ENCODE measurements at places on chromosomes 13 and 19. TPM values are rescaled to one million over a fixed set of nuclear protein-coding genes. Genes with fewer than 3 reads are reported as not detected.

DNA sequence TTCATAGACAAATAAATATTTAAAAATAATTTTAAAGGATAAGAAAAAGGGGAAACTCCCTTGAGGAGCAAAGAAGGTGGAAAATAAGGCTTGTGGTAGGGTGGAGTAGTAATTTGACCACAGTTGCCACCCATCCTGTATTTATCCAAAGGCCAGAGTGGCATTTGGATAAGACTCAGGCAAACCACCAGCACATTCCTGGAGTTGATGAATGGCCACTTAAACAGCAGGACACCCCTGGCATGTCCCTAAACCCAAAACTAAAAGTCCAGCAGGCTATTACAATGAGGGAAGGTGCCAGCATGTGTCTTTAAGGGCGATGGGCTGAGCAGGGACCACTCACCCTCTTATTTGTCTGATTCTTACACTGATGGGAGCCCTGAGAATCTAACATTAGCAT, 9.8 kb upstream of the FRY start:
- DNase-seq, result no peak

GRCh38 chr13:94419304-94419924, 60.1 kb downstream of the DCT start:
- DNase-seq, result no peak

- DNase-seq, result no peak
These were observed 652 bp downstream of the POU4F1 start for GRCh38 chr13:78602561-78603239.

- DNase-seq, result no peak
These were observed 1401.9 kb downstream of the SLITRK1 start for GRCh38 chr13:82480415-82480814.

DNA sequence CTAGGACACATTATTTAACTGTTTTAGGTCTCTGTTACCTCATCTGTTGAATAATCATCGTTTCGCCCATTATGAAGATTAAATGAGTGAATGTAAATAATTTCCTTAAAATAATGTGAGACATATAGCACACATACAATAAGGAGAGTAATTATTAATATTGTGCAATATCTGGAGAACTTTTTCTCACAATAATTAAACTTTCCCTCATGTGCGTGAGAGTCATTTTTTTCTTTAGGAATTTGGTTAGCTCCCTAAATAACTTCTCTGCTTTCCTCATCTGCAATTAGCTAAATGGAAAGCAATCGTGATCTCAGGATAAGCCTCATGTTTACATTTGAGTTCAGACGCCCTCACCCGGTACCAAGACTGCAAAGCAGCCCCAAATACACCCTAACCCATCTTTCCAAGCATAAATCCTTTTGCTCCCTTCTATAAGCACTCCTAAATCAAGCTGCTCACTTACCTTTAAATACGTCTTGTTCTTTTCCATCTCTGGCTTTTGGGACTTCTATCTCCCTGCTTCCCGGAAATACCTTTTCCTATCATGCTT, 78.8 kb downstream of the MZT1 start:
- no peak for DNase-seq

- no peak for DNase-seq
These were observed 7.7 kb upstream of the IRS2 start for GRCh38 chr13:109794095-109794494.

GRCh38 chr19:56071151-56071550, 49.9 kb downstream of the ZNF787 start:
- no peak for DNase-seq

DNA sequence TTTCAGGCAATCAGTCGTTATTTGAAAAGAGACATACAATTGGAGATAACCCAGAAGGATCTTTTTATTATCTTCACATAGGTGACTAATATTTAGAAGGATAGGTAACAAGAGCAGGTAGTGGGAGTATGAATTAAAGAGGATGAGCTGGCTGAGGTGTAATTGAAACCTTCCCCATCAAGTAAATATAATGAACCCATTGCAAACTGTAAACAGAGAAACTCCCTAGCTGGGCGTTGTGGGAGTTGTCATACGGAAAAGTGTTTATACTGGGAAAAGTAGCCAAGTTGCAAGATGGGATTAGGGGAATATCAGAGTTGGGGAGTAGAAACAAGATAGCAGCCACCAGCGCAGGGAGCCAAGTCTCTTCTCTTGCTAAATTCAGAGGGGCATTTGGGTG, 448.4 kb downstream of the COG6 start:
- no peak for DNase-seq

- no peak for DNase-seq
These were observed 82.8 kb upstream of the MRI1 start for GRCh38 chr19:13681509-13681908.

GRCh38 chr13:35965226-35965927, 165.8 kb downstream of the DCLK1 start:
- DNase-seq, result no peak

DNA sequence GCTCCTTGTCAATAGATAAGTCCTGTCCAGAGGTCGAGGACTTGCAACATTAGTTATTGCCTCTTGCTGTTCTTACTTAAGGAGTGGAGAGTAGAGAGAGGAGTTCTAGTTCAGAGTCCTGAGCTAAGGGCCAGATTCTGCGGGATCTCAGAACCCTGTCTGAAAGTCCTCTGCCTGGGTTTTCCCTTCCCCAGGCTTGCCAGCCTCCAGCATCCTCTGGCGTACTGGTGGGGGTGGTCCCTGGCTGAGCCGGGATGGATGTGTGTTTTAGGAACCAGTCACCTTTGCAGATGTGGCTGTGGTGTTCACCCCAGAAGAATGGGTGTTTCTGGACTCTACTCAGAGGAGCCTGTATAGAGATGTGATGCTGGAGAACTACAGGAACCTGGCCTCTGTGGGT, 26.0 kb downstream of the ZNF333 start:
- DNase-seq, result no peak

DNA sequence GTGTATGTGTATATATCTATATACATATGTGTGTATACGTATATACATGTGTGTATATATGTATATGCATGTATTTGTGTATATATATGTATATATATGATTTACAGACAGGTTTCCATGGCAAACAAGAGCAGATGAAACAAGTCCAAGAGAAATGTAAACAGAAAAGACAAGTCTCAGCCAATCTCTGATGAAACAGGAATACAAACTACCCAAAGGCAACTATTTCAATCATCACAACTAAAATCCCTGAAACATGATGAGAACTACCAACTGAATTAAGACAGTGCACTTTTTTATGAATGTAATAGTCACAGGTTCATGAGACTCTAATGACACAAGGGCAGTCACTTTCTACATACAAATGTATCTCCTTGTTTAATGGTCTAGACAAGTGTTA, 140.2 kb downstream of the TNFRSF19 start:
- no peak for DNase-seq

DNA sequence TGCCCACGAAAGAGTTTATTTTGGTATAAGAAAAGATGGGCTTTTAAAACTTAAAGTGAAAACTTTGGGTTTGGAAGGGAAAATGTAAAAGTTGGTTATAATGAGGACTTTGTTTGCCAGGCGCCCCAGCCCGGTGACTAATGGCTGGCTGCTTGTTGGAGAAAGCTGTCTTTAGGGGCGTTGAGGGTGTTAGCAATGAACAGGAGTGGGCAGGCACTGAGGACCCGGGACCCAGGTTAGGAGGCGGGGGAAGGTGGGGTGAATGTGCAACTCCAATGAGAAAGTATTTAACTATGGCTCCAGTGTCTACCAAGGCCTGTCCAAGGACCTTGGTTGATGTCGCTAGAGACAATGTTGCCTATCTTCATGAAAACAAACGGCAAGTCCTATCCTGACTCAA, 118.6 kb downstream of the ZNF536 start:
- no peak for DNase-seq

GRCh38 chr19:46624958-46625661, at the start of gene PTGIR:
Gene PTGIR (minus strand): TSS chr19:46625089. CDS start chr19:46624225, 864 bp downstream.
- no peak for DNase-seq

DNA sequence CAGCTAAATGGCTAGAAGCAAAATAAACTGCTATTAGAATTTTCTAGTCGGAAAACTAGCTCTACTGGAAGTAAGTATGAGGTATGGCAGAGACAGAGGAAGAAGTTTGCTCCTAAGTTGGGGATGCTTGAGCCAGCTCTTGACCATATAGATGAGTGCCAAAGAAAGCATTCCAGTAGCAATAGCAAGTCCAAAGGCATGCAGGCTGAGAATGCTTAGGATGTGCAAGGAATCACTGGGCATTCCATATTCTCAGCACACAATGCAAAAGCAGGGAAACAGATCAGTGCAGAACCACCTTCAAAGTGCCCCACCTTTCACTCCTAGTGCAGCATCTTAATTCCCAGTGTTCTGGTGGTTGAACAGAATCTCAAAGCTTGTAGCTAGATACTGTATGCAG, 32.9 kb downstream of the SERTM1 start:
- DNase-seq, result no peak

DNA sequence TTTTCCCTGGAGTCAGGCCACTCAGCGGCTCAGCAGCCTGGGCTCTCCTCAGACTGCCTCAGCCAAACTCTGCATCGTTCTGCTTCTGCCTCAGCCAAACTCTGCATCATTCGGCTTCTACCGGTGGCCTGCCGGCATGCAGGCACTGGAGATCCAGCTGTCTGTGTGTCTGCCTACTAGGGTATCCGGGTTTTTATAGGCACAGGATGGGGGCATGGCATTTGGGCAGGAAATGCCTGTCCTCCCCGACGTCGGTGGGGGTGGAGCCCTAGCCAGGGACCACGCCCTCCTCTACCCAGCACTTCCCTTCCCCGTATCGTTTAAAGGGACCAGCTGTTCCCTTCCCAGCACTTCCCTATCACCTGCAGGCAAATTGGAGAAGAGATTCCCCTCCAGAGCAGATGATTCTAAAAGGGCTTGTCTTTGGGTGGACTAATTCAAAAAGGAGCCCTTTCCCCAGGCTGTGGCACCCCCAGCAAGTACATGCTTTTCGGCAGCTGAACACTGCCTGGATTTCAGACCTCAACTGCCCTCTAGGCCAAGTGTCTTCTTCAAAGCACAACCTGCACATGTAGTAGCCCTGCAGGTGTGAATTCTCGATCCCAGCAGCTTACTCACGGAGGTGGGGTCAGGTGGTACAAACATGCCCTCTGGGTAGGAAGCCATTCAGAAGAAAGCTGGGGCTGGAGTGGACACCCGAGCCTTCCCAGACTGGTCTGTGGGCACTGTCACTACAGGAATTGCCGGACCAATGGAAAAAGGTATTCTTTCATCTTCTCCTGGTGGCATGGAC, 25.4 kb upstream of the GPR12 start:
- no peak for DNase-seq

- no peak for DNase-seq
These were observed 17.0 kb upstream of the COX7A1 start for GRCh38 chr19:36169084-36169760.

- DNase-seq, result no peak
These were observed 40.0 kb downstream of the ESD start for GRCh38 chr13:46756977-46757376.

DNA sequence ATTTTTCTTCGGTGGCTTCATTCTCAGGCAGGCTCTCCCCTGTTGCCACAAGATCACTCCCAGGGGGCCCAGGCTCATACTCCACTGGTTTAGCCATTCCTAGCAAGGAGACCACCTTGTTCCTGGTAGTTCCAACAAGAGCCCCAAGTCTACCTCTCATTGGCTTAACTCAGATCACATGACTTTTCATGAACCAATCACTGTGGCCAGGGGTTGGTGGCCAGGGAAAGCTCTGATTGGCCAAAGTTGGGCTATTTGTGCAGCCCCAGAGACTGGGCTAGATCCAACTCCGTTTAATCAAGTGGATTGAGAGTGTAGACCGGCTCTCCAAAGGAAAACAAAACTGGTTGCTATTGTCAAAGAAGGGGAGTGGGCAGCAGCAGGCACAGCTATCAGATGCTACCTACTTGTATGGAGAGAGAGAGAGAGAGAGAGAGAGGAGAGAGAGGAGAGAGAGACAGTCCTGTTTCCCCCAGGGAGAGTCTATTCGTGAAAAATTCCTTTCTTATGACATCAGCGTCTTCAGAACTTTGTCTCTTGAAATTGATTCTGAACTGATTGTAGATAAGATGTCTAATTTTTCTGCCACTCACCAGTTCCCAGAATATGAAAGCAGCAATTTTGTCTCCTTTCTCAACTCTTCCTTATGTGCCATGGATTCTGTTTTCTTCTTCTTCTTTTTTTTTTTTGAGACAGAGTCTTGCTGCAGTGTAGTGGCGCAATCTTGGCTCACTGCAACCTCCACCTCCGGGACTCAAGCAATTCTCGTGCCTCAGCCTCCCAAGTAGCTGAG, 5.9 kb downstream of the CEACAM19 start:
- no peak for DNase-seq

GRCh38 chr13:85266771-85267170, 532.4 kb downstream of the SLITRK6 start:
- DNase-seq, result no peak

DNA sequence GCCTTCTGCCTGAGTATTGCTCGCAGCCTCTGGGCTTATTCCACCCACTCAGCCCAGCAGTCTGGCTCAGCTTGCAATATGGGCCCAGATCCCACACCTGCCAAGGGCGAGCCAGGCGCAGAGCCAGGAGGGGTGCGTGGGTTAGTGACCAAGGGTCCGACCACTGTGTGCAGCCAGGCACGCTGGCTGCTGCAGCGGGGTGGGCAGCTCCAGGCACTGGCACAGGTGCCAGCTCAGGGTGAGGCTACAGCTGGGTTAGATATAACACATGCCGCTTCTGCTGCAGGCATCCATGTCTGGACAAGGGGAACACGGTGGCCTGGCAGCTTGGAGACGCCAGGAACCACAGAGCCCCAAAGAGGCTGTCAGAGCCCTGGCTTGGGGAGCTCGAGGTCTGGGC, 12.6 kb upstream of the URAD start:
- no peak for DNase-seq

DNA sequence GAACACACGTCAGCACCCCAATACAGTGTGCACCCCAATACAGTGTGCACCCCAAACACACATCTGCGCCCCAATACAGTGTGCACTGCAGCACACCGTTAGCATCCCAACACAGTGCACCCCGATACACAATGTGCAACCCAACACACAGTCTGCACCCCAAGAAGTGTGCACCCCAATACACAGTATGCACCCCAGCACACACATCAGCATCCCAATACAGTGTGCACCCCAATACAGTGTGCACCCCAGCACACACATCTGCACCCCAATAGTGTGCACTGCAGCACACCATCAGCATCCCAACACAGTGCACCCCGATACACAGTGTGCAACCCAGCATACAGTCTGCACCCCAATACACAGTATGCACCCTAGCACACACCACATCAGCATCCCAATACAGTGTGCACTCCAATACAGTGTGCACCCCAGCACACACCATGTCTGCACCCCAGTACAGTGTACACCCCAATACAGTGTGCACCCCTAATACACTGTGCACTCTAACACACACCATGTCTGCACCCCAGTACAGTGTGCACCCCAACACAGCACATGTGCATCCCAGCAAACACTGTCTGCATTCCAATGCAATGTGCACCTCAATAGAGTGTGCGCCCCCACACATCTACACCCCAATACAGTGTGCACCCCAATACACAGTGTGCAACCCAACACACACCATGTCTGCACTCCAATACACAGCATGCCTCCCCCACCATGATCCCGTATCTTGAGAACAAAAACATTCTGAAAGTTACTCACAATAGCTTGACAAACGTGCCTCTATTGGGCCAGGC, 855 bp upstream of the CARS2 start:
- no peak for DNase-seq

The FLT3 gene
- total RNA-seq, result 0.55 TPM

The CEACAM3 gene
- total RNA-seq, result 1.6 TPM

The TMC4 gene
- 1.6 TPM for total RNA-seq

The OR7A5 gene
- not detected for total RNA-seq

The CADM4 gene
- total RNA-seq, result 1.4 TPM

The FGF21 gene
- total RNA-seq, result not detected

The DIAPH3 gene
- 0.26 TPM for total RNA-seq

The CEACAM21 gene
- 2.1 TPM for total RNA-seq
